Diencephalon (tissue), 1 donor: ENCODE measurements at places on chromosomes 6 and 20. TPM values are rescaled to one million over a fixed set of nuclear protein-coding genes. Genes with fewer than 3 reads are reported as not detected.

The OPRM1 gene
- 56.7 TPM for total RNA-seq

The GTSF1L gene
- total RNA-seq = not detected

The DEFB132 gene
- not detected for total RNA-seq

The FRS3 gene
- total RNA-seq = 11.3 TPM

The GMPR gene
- 10.8 TPM for total RNA-seq

The TRAPPC3L gene
- 0.69 TPM for total RNA-seq

The SEMG1 gene
- total RNA-seq = not detected

The KCNK15 gene
- total RNA-seq = not detected

The CLDN20 gene
- total RNA-seq = not detected

The KHDC1L gene
- total RNA-seq = 0.69 TPM

The BTNL2 gene
- not detected for total RNA-seq

The OGFR gene
- 20.5 TPM for total RNA-seq

The VWA7 gene
- total RNA-seq = 0.69 TPM

The RAD21L1 gene
- not detected for total RNA-seq

The FAM184A gene
- 40.8 TPM for total RNA-seq

The OTOR gene
- not detected for total RNA-seq

The HEY2 gene
- total RNA-seq = 2.8 TPM

The MOXD1 gene
- total RNA-seq = 11.3 TPM
